Breast epithelium (tissue), 4 donors: ENCODE measurements at places on chromosomes 7 and 10.
A peak's percentile ranks its signal among the peaks of the same experiment; 100 is the strongest.

DNA sequence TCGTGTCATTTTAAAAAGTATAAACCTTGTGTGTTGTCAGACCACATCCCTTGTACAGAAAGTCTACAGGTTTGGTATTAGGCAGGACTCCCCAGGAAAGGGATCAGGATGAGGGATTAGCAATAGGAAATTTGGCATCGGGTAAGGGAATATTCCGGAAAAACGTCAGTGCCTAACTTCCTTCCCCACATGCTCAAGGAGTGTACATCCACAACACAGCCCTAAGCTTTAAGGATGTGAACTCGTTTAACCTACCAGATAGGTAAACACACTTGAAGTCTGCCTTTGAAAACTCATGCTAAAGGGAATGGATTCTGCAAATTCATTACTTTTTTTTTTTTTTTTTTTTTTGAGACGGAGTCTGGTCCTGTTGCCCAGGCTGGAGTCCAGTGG is 194.9 kb downstream of the SKIDA1 start:
- no peak overlapping the region for H3K27ac ChIP-seq
- H3K4me1 ChIP-seq = no peaks in the 10 kb centered on the region
- no peaks in the 10 kb centered on the region for H3K36me3 ChIP-seq
- H3K27me3 ChIP-seq = no peaks in the 10 kb centered on the region

DNA sequence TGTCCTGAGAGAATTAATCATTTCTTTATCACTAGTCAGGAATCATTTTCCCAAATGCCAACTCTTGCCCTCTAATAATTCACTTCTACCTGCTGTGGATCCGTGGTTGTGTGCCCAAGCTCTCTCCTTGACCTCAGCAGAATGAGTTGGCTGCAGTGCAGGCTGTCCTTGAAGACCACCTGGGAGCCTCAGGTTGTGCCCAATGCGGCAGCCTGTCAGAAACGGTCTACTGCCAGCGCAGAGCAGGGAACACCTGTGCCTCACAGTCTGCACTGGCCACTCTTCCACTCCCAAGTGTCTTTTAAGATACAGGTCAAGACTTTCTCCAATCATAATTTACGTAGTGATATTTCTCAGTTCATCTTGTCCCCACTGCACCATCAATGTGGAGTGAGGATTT is 246.0 kb upstream of the PHF14 start:
- no peaks in the 10 kb centered on the region for H3K27me3 ChIP-seq
- no peak for DNase-seq
- H3K27ac ChIP-seq = no peak overlapping the region

DNA sequence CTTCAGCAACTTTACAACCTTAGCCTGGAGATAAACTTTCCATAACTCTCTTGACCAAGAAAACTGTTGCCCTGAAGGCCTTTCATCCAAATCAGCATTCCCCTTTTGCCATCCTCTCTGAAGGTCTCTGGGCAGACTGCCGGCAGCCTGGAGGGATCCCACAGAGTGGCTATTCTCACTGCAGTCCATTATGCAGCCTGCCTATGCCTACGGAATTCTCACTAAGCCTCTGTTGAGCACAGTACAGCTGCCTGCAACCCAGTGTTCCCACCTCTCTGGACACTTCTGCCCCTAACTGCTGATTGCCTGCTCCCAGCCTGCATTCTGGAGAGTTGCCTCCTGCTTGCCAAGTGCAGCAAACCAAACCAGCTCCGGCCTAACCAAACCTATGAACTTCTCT is 548.9 kb upstream of the STEAP1 start:
- H3K4me1 ChIP-seq = no peaks in the 10 kb centered on the region
- no peaks in the 10 kb centered on the region for H3K36me3 ChIP-seq
- no peak overlapping the region for H3K4me3 ChIP-seq
- no peaks in the 10 kb centered on the region for H3K27me3 ChIP-seq
- no peak for DNase-seq
- no peak overlapping the region for H3K27ac ChIP-seq

- H3K27ac ChIP-seq = no peak overlapping the region
- no peaks in the 10 kb centered on the region for H3K36me3 ChIP-seq
- H3K4me1 ChIP-seq = no peaks in the 10 kb centered on the region
- no peaks in the 10 kb centered on the region for H3K27me3 ChIP-seq
- H3K4me3 ChIP-seq = no peak overlapping the region
- no peak for DNase-seq
Measured at GRCh38 chr7:7819442-7820247, 101.2 kb upstream of the RPA3 start.

GRCh38 chr7:92456236-92456635 is 9.0 kb downstream of the GATAD1 start:
- H3K27ac ChIP-seq = no peak overlapping the region
- H3K27me3 ChIP-seq = no peaks in the 10 kb centered on the region
- no peaks in the 10 kb centered on the region for H3K36me3 ChIP-seq
- no peak overlapping the region for H3K4me3 ChIP-seq
- DNase-seq = no peak

GRCh38 chr7:123977081-123977480 is 52.0 kb downstream of the SPAM1 start:
- no peak overlapping the region for H3K27ac ChIP-seq
- no peak overlapping the region for H3K4me3 ChIP-seq
- H3K27me3 ChIP-seq = no peaks in the 10 kb centered on the region
- H3K4me1 ChIP-seq = no peaks in the 10 kb centered on the region

DNA sequence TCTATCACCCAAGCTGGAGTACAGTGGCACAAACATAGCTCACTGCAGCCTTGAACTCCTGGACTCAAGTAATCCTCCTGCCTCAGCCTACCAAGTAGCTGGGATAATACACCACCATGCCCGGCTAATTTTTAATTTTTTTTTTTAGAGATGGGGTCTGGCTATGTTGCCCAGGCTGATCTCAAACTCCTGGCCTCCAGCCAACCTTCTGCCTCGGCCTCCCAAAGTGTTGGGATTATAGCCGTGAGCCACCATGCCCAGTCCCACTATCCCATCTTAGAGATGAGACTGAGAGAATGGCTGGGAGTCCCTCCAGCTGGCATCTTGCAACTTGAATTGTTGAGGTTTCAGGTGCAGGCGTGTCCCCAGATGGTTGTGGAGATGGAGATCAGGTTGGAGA is 40.7 kb upstream of the ELN start:
- no peak overlapping the region for H3K4me3 ChIP-seq
- no peak overlapping the region for H3K27ac ChIP-seq
- H3K36me3 ChIP-seq = no peaks in the 10 kb centered on the region
- no peak for DNase-seq
- no peaks in the 10 kb centered on the region for H3K27me3 ChIP-seq

- DNase-seq = no peak
- no peaks in the 10 kb centered on the region for H3K27me3 ChIP-seq
- H3K36me3 ChIP-seq = no peaks in the 10 kb centered on the region
Measured at GRCh38 chr7:103394566-103394965, 47.1 kb downstream of the PSMC2 start.

DNA sequence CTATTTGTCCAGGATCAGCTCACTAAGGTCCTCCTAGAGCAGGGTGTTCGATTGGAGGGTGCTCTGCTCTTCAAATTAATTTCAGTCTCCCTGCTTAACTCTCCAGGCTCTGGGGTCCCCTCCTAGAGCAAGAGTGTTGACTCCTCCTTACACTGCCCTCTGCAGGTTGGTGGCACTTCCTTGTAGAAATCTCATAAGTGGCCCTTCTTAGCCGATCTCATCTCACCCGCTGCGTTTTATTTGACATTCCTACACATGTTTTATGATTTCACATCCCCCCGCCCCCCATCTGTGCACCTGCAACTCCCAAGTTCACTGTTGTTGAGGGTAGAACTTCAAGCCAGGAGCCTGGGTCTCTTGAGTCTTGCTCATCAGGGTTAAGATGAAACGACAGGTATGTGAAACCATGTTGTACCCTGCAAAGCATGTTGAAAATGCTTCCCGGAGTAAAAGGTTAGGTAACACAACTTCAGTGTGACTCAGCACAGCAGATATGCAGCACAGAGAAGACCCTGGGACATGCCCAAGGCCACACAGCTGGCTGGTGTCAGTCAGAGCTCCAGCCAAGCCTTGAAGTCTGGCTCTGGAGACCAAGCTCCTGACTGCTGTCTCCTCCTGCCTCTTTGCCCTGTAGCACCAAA is 171.2 kb downstream of the PRKAG2 start:
- DNase-seq = no peak
- no peak overlapping the region for H3K27ac ChIP-seq
- H3K4me1 ChIP-seq = no peaks in the 10 kb centered on the region
- H3K36me3 ChIP-seq = no peaks in the 10 kb centered on the region
- no peak overlapping the region for H3K4me3 ChIP-seq
- H3K27me3 ChIP-seq = no peaks in the 10 kb centered on the region

DNA sequence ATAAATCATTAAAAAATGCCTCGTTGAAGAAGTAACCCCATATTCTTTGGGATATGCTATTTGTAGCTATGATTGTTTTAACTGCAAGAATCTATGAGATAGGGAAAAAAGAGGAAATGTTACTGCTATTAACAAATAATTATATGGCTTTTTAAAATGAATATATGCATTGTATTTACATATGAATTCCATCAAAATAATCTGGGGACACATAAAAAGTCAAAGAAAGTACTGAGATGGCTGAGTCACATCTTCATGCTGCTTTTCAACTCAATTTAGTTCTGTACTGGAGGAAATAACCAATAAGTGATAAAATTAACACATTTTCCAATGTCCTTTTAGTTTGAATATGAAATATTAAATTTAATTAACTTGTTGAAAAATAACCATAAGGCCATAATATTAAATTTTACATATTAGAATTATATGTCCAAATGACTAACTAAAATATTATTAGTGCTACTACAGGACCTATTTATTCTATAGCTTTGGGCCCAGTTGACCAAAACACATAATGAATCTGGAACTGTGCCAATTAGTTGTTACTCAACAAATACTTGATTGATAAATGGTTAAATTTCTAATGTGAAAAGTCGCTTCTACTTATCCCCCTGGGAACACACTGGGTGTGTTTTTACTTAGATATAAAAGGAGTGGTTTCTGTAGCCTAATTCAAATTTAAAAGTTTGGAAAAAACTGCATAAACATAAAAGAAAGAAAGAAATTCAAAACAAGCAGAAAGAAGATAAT is 214.6 kb upstream of the PFKP start:
- no peak for DNase-seq
- H3K27ac ChIP-seq = no peak overlapping the region
- H3K36me3 ChIP-seq = no peaks in the 10 kb centered on the region
- H3K27me3 ChIP-seq = no peaks in the 10 kb centered on the region

DNA sequence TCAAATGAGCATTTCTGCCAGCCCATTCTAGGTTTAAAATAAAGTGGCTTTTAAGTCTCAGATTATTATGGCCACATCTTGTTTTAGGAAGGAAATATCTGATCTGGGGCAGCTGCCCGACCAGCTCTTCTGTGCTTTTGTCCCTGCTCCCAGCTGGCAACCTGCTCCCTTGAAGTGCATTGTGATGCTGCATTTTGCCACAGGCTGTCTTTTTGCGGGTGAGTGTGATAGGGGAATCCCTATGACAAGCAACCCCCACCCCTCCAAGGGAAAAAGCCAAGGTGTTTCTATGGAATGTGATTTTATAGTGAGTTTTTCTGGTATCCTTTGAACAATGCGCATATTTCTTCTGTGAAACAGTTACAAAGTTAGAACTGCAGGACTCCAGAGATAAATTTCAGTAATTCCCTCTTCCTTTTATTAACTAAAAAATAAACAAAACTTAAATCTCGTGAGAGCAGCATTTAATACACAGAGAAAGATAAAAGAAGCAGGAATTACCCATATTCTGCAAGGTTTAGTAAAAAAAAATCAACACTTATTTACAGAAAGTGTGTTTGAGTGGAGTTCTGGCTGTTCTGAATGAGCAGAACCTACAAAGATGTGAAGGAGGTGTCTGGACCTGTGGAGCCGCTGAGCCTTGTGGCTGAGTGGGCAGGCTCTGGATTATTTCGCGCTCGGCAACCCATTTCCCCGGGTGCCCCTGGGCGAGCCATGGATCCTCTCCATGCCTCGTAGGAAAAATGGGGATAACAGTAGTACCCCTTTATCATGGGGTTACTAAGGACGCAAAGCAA is 10.1 kb upstream of the HPS1 start:
- H3K4me3 ChIP-seq = no peak overlapping the region
- DNase-seq = no peak
- no peaks in the 10 kb centered on the region for H3K4me1 ChIP-seq
- H3K36me3 ChIP-seq = no peaks in the 10 kb centered on the region
- H3K27ac ChIP-seq = no peak overlapping the region

DNA sequence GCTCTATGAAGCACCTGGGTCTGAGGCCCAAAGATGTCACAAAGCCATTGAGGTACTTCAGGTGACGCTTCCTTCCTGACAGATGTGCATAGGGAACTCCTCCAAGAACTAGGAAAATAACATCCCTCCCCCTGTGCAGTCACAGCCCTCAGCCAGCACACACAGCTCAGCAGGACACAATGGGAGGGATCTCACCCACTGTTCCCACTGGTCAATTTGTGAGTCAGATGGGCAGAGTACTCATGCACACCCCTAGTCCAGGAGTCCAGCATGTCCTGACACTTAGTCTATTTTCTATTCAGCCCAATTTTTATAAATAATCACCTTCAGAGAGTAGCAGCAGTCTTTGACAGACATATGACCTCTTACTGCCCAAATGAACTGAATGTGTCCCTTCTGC is 60.7 kb upstream of the PFKP start:
- DNase-seq = no peak
- H3K27me3 ChIP-seq = peaks cover 4% of the 10 kb centered on the region
- no peak overlapping the region for H3K27ac ChIP-seq

- no peaks in the 10 kb centered on the region for H3K36me3 ChIP-seq
- peak overlapping the region; percentile 66 for H3K4me3 ChIP-seq
- no peaks in the 10 kb centered on the region for H3K4me1 ChIP-seq
- DNase-seq = peak; percentile 60
- H3K27me3 ChIP-seq = no peaks in the 10 kb centered on the region
- H3K27ac ChIP-seq = no peak overlapping the region
Measured at GRCh38 chr10:132023092-132023811, 41.5 kb upstream of the BNIP3 start.

DNA sequence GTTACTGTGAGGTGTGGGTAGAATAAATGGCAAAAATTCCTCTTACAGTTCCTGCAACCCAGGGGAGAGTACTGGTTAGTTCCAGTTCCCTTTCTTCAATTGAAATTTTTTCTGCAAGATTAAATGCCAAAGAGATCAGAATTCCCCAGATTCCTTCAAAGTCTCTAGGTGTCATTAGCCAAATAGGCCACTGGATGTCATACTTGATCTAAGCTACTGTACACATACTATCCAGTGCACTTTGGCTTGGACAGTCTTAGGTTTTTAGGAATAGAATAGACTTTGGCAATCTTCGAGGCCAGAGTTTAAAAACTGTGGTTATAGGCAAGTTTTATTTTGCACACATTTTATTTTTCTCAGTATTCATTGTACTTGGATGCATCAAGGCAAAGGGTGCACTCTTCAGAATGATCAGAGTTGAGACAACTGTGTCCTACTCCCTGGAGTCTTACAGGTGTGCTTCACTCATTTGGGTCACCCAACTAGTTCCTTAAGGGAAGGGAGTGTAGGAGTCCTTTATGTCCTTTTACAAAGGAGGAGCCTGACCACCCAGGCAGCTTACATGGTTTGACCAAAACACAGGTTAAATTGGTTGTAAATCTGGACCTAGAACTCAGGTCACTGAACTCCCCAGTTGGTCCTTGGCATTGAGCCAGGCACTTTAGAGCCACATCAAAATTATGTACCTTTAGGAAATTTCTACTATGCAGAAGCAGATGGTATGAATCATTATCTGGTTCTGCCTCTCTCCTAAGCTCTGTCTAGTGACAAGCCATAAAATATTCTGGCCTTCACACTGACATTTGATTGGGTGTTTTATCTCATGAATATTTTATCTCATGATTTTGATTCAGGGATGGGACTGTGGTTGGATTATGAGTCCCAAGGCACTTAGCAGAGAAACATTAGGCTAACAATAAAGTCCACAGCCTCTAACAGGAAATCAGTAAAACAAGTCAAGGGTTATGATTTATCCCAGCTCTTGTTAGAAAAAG is 49.5 kb downstream of the ASAH2B start:
- no peak overlapping the region for H3K4me3 ChIP-seq
- no peaks in the 10 kb centered on the region for H3K27me3 ChIP-seq
- no peak for DNase-seq
- H3K36me3 ChIP-seq = no peaks in the 10 kb centered on the region
